ENCODE measurements at places on chromosomes 12 and 14.

GRCh38 chr12:6099316-6099715 is 25.2 kb downstream of the VWF start:
- DNase-seq: no peak

DNA sequence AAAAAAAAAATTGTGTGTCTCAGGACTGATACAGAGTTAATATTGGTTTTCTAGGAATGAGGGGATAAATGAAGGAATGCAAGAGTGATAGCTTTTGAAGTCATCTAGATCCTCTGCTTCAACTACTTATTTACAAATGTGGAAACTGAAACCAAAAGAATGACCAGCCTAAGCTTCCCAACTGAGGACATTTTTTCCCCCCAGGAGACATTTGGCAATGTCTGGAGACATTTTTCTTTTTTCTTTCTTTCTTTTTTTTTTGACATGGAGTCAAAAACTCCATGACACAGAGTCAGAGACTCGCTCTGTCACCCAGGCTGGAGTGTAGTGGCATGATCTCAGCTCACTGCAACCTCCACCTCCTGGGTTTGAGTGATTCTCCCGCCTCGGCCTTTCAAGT is 15.3 kb downstream of the DLK1 start:
- no peak for DNase-seq

DNA sequence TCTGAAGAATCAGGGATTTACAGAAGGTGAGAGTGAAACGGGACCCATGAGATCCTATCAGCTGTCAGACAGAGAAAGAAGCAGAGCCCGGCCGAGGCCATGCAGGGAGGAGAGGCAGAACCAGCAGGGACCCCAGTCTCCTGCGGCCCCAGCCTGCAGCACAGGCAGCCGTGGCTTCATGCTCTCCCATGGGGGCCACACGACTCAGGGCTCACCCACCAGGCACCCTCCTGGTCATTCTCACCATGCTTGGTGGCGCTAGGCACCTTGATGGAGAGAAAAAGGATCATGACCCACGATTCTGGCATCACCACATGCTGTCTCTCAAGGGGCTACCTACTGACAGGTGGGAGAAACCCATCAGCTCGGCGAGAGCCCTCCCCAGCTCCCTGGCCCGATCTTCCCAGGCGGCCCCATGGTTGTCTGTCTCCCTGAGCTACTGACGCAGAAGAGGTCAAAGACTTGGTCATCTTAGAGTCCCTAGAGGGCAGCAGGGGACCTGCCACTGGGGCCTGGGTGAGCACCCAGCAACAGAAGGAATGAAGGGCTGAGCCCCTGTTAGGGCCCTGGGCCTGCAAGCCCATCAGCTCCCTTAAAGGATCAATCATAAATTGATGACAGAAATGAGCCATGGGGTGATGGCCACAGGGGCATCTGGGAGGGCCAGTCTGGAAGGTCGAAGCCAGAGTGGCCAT is 58.0 kb downstream of the ITPK1 start:
- no peak for DNase-seq

DNA sequence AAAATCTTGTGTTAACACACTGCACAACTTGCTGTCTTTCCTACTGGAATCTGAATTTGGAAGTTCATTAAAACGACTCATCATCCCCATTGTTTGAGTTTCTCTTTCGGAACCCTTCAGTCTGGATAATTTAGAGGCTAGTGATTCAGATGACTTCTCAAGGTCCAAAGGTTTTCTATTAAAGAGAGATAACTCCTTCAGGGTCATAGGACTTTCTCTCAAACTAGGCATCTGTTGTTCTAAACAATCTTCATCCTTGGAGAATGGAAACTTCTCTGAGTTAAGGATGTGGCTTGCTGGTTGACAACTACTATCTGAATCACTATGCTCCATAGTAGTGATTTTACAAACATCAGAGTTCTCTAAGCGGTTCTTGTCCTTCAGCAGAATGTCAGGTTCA is 4.4 kb downstream of the MLH3 start:
- DNase-seq: peak; percentile 69

DNA sequence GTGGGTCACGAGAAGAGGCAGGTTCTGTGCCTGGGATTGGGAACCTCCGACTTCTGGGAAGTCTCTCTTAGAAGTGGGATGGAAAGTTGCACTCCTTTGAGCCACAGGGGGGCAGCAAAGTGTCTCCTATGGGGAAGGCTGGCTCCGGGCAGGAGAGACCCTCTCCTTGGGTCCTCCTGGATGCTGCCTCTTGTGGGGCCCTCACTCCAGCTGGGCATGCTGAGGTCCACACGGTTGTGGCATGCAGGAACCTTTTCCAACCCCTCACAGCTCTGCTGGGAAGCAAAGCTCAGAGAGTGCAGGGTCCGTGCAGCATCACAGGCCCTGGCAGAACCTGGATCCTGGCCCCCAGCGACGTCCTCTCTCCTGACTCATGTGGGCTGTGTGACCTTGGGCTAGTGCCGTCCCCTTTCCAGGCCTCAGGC is 17.4 kb downstream of the SDSL start:
- peak; percentile 43 for DNase-seq

- no peak for DNase-seq
Observed at GRCh38 chr12:25189656-25190055, 5.3 kb downstream of the DNAI7 start.

GRCh38 chr12:53585448-53586125 is 40.6 kb downstream of the ATF7 start:
- DNase-seq: no peak

DNA sequence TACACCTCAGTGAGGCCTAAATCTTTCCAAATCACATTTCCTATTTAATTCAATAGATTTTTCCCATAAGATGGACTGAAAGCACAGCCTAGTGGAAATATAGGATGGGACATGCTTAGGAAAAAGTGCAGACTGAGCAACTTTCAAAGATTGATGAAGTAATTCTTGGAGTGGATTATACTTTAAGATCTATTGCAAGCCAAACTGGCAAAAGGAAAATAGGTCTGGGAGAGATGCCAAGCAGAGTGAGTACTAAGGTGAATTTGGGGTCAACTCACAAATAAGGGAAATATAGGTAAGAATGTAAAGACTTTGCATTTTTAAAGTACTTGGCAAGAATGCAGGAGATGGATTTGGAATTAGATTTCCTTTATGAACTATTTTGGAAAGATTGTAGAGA is 170.2 kb upstream of the FOXG1 start:
- no peak for DNase-seq

- DNase-seq: no peak
Observed at GRCh38 chr12:89799316-89799715, 90.7 kb upstream of the ATP2B1 start.

GRCh38 chr12:52061470-52062166 is 8.2 kb upstream of the ATG101 start:
- DNase-seq: no peak

GRCh38 chr14:102479107-102479506 is 30.5 kb downstream of the ANKRD9 start:
- no peak for DNase-seq

DNA sequence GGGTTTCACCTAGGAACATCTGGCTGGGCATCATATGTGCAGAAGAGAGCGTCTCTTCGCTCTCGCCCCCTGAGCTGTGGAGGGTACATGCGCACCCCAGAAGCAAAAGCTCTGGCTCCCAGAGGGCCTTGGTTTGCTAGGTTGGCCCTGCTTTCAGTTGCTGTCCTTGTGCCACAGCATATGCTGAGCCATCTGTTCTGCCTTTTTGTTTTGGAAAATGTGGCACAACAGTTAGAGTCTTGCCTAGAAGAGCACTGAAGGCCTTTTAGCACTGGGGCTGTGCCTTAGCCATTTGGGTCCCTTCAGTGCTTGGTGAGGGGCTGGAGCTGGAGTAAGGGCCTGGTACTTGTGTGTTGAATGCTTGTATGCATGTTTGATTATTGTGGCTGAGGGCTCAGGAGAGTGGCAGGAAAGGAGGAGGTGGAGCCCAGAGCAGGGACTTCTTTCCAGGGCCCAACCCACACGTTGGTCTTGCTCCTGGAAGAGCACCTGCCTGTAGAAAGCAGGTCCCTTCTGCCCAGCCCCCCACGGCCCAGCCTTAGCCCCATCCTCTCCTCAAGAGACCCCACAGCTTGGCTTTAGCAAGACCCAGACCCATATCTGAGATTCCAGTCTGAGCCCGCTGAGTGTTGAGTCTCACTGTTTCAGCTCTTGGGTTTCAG is 113.7 kb downstream of the SLC25A47 start:
- DNase-seq: no peak

DNA sequence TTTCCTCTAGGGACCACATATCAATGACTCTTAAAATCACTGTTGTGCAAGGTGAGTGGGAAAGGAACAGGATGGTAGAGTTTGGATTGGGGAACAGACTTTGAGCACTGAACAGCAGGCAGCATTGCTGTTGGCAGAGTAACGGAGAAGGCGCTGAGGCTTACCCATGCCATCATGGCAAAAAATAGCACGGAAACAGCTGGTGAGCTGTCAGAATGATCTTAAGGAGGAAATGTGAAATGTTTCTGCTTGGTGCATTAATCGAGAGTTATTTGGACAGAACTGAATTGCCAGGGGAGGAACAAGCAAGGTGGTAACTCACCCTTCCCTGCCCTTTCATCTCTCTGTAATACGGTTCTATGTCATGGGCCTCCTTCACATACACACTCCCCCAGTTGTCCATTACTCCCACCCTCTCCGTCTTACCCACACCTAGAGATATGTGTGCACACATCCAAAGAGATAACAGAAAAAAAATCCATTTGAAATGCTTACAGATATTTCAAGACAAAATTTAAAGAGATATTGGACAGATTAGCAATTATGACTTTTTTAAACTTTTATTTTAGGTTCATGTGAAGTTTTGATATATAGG is 572.5 kb downstream of the DIO2 start:
- peak; percentile 36 for DNase-seq

DNA sequence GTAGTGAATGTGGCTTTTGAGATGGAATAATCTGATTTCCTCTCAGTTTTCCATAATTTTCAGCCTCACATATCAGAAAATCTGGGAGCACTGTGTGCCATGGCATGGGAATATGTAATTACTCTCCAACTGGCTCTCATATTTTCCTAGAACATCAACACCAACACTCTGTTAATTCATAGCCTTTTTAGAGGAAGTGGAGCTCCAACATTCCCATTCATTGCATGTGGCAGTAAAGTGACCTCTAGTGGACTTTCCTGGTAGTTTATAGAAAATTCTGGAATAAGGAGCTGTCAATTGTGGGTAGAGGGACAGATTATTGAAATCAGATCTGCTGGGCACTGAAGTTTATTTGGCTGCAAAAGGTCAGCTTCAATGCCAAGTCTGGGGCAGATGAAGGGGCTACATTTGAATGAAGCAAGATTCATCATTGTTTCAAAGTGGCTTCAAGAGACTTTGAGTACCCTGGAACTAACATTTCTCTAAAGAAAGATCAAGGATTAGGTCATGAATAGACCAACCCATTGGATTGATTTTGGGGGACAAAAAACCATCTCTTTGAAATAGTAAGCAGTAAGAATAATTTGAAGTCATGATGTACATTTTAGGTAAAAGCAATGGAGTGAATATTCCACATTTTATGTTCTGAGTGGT is 23.6 kb upstream of the USP44 start:
- peak; percentile 62 for DNase-seq

- no peak for DNase-seq
Observed at GRCh38 chr14:99231850-99232713, 39.9 kb downstream of the BCL11B start.

GRCh38 chr12:101967506-101967905 is 90.1 kb downstream of the DRAM1 start:
- DNase-seq: no peak

DNA sequence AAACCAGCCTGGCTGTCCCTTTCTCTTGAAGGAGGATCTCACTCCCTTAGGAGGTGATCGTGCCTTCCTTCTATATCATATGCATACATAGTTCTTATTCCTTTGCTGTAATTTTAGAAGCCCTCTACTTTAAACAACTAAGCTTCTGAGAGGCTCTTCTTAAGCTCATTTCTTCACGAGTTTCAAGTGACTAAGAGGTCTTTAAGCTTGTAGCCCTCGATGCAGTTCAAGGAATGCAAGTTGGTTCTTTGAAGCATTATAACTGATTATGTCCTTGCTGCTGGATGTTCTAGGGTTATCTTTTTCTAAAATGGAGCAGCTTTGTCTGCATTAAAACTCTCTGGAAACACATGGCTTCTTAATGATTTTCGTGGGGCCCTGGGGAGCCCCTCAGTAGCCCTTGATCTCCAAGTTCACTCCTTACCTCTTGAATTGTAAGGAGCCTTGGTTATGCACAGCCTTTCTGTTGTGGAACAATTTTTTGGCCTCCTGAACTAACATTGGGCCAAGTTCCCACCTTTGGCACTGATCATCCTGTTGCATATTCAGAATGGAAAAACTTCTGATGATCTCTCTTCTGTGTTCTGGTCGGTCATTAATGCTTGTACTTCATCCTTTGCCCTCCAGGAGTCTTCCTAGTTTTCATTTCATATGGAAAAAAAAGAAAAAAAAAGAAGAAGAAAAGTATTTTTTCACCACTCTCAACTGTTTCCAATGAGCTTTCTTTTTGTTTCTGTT is 12.6 kb downstream of the RASSF8 start:
- DNase-seq: no peak

DNA sequence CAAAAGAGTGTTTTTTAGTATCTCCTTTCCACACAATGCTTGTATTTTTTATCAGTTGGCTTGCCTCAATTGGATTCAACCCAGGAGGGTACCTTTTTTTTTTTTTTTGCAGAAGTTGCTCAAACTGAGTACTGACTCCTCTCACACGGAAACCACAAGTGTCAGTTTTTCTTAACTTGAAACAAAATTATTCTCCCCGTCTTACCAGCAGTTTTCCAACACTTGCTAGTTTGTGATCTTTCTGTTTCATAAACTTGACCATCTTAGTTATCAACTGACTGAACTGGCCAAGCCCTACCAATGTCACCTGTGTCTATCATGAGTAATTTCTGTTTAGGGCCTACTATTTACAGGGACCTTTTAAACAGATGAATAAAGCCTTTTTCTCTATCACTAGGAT is 34.1 kb upstream of the ITPR2 start:
- no peak for DNase-seq

DNA sequence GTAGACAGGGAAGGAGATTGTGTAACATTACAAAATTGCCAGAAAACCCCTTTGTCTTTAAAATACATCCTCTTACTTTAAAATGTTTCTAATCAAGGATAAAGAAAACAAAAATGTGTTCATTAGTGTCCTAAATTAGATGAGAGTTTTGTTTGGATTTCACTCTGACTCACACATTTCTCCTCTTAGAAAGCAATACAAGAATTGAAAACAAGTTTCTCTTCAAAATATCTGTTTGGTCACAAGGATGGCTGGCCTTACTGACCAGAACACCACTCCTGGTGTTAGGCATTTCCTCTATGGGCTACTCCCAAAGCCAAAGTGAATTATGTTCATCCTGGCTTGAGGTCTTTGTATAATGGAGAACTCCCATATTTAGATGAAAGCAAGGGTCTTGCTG is 6.4 kb downstream of the GUCY2C start:
- DNase-seq: no peak

- peak; percentile 42 for DNase-seq
Observed at GRCh38 chr12:42180990-42181596, 36.4 kb upstream of the GXYLT1 start.

GRCh38 chr14:102509746-102510615 is at the start of gene ANKRD9:
ANKRD9 (minus strand) TSS chr14:102509776; CDS start chr14:102507889, 1,887 bp downstream.
- peak; percentile 95 for DNase-seq

DNA sequence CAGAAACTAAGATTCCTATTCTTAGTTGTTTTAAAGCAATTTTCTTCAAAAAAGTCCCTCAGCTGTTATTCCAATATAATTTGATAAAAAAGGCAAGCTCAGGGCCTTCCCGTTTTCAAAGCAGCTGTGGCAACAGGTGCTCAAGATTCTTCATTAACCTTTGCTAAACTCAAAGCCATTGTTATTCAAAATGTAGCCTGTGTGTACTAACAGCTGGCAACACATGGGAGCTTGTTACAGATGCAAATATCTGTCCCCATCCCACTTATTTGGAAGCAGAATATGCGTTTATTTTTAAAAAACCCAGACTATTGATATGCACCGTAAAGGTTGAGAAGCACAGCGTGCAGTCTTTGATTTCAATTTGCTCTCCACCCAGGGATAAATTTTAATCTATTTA is 210.4 kb upstream of the SYT10 start:
- no peak for DNase-seq
